ENCODE measurements at places on chromosomes 7 and 10.

DNA sequence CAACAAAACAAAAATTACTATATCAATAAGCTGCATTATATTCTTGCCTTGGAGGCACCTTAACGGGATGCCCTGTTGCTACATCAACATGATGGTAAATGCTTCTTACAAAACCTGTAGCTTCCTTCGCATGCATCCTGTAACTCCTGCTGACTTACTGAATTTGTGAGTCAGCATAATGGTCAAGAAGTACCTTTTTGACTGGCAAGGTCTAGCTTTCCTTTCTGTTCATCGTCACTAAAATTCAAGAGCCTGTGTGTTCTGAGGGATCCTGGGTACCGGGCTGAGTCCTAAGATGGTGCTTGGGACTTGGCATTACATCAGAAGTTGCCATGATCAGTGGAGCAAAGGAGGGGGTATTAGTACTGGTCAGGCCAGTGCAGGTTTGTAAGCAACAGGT, 4.9 kb downstream of the PFKFB3 start:
- H3K4me3 ChIP-seq: no peak overlapping the region
- DNase-seq: no peak
- no peaks in the 10 kb centered on the region for H3K36me3 ChIP-seq
- H3K27me3 ChIP-seq: peaks cover 6% of the 10 kb centered on the region
- peaks cover 10% of the 10 kb centered on the region for H3K4me1 ChIP-seq

DNA sequence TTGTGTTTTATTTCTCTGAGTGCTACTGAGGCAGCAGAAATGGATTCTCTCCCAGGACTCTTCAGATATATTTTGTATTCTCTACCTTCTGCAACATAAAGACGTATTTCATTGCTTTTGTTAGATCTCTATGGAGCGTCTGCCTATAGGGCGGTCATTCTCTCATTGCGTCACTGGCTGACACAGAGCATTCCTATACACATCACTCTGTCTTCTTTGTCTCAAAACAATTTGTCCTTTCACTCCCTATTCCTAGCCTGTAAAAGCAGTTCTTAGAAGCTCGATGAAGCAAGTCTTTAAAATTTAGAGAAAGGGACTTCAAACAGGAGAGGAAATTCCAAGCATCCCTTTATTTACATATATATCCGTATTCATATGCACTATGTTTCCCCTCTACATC, 120.6 kb downstream of the CPED1 start:
- no peaks in the 10 kb centered on the region for H3K36me3 ChIP-seq
- no peak overlapping the region for H3K27ac ChIP-seq
- H3K4me3 ChIP-seq: no peak overlapping the region
- H3K27me3 ChIP-seq: no peaks in the 10 kb centered on the region
- no peak for DNase-seq
- no peaks in the 10 kb centered on the region for H3K4me1 ChIP-seq

DNA sequence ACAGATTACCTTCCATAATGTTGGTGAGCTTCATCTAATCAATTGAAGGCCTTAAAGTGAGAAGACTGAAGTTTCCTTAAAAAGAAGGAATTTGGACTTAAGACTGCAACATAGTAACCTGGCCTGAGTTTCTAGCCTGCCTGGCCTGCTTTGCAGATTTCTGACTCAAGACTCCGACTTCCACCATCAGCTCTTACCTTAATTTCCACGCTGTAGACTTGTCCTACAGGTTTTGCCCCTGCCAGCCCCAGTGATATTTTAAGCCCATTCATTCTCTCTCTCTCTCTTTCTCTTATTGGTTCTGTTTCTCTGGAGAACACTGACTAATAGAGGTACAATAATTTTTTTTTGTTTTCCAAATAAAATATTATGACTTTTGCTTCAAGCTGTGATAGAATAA, 862.3 kb upstream of the GHITM start:
- H3K27me3 ChIP-seq: no peaks in the 10 kb centered on the region
- H3K4me3 ChIP-seq: no peak overlapping the region
- H3K4me1 ChIP-seq: no peaks in the 10 kb centered on the region
- no peak for DNase-seq
- no peaks in the 10 kb centered on the region for H3K36me3 ChIP-seq

- no peak overlapping the region for H3K27ac ChIP-seq
- no peaks in the 10 kb centered on the region for H3K36me3 ChIP-seq
- peaks cover 7% of the 10 kb centered on the region for H3K27me3 ChIP-seq
- peak; percentile 12 for DNase-seq
- peaks cover 17% of the 10 kb centered on the region for H3K4me1 ChIP-seq
Observed at GRCh38 chr10:76882245-76882644, 755.4 kb downstream of the KCNMA1 start.

GRCh38 chr10:32308027-32308603, 38.8 kb downstream of the EPC1 start:
- peak overlapping the region; percentile 77 for H3K27ac ChIP-seq
- no peaks in the 10 kb centered on the region for H3K36me3 ChIP-seq
- peaks cover 72% of the 10 kb centered on the region for H3K4me1 ChIP-seq
- no peak for DNase-seq

- DNase-seq: no peak
- no peak overlapping the region for H3K4me3 ChIP-seq
- H3K27ac ChIP-seq: no peak overlapping the region
- no peaks in the 10 kb centered on the region for H3K36me3 ChIP-seq
Observed at GRCh38 chr10:122182308-122182707, 88.8 kb upstream of the BTBD16 start.

GRCh38 chr7:154332811-154333580, 280.8 kb downstream of the DPP6 start:
- no peak for DNase-seq
- H3K36me3 ChIP-seq: no peaks in the 10 kb centered on the region
- H3K4me1 ChIP-seq: no peaks in the 10 kb centered on the region
- no peaks in the 10 kb centered on the region for H3K27me3 ChIP-seq

DNA sequence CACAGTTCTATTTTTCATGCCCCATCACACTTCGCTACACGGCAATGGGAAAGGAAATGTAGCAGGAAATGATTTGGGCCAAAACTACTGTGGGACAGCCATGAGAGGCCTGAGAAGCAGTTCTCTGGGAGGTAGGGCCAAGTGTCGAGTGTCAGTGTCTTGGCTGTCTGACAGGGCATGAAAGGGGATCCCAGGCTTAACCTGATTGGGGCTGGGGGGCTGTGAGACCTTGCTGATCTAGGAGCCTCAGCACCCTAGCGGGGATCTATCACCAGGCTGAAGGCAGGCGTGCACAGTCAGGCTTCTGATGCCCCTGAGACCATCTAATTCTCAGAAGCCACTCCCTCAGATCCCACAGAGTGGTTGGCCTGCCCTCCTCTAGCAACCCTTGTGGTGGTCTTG, 58.2 kb upstream of the SLC25A13 start:
- H3K27ac ChIP-seq: no peak overlapping the region
- no peaks in the 10 kb centered on the region for H3K4me1 ChIP-seq
- H3K27me3 ChIP-seq: peaks cover 5% of the 10 kb centered on the region
- H3K4me3 ChIP-seq: no peak overlapping the region
- H3K36me3 ChIP-seq: no peaks in the 10 kb centered on the region
- no peak for DNase-seq

GRCh38 chr10:75066271-75066670, 45.2 kb upstream of the SAMD8 start:
- no peaks in the 10 kb centered on the region for H3K36me3 ChIP-seq
- no peaks in the 10 kb centered on the region for H3K27me3 ChIP-seq
